ENCODE measurements at places on chromosomes 12 and 14.

DNA sequence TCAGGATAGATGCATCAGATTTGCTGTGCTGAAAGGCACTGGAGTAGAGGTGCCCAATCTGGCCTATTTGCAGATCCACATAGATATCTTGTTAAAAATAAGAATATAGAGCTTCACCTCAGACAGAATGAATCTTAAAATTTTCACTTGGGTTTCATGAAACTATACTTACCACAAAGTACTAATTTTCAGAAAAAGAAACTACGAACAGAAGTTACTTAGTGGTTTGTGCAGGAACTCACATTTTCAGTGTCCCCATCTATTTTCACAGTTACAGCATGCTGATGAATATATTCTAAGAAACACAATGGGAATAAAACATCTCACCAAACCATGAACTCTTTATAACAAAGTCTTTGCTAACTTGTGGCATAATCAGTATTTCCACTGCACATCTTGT is 449.4 kb downstream of the RERGL start:
- DNase-seq, result no peak

DNA sequence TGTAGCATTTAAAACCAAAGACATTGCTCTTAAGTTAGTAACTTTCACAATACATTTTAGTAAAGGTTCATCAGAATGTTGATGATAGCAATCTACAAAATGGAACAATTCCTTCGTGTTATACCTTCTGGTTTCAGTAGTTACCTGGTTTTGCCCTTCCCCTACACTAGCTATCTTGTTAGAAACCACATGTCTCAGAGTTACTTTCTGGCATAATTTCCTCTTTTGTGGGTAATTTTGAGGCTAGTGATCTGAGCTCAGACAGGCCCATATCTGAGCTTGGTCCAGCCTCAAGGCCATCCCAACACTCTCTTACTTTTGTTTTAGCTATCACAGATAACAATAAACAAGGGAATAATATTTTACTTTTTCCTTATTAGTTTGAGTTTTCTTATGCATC is 196.9 kb downstream of the KITLG start:
- no peak for DNase-seq

DNA sequence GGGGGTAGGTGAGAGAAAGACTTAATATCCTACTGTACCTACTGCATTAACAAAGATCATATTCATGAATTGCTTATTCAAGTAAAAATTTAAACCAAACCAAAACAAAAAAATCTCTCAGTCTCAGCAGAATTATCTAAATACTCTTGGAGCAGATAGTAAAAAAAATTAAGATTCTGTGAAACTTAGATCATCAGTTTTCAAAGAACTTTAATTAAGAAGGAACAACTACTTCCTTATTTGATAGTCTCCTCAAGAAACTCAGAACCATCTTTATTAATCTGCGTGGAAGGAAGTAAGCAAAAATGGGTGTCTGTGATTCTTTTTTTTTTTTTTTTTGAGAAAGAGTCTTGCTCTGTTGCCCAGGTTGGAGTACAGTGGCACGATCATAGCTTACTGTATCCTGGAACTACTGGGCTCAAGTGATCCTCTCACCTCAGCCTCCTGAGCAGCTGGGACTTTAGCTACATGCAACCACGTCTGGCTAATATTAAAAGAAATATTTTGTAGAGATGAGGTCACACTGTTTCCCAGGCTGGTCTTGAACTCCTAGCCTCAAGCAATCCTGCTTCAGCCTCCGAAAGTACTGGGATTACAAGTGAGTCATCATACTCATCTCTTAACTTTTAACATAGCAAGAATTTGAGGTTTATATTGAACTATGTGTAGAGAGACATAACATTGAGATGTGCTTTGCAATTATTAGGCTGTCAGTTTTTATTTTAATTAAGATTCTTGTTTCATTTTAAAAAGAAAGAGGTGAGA is 37.4 kb downstream of the GAS2L3 start:
- DNase-seq, result no peak

- DNase-seq, result no peak
These were observed 184.5 kb downstream of the RBM19 start for GRCh38 chr12:113781415-113782198.

- DNase-seq, result no peak
These were observed 6.2 kb downstream of the GPR19 start for GRCh38 chr12:12689647-12690300.

GRCh38 chr14:77023001-77023996 is 5.2 kb downstream of the IRF2BPL start:
- DNase-seq, result no peak

Data from stimulated activated effector memory CD8-positive, alpha-beta T cell treated with anti-CD3 and anti-CD28 coated beads, Interleukin-12 subunit alpha, Interleukin-12 subunit beta, amount 100 ng/mL, for 72 hours (primary cell).